GM19239 (cell line): ENCODE measurements at places on chromosomes 3 and 15.

DNA sequence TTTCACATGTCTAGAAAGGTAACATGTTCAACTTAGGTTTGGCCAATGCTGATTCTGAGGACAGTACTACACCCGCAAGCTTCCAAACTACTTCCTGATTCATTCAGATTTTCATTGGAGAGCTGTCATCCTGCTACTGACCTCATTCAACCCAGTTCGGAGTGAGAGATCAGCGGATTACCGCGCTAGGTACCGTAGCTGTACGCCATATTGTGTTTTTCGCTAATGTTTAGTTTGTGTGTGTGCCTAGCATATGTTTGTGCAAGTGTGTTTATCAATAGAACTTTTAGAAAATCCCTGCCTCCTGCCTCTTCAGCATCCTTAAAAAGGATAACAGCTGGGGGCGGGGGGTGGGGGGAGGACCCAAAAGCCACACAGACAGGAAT lies 1.1 kb downstream of the ZBTB20 start:
- DNase-seq, result no peak

DNA sequence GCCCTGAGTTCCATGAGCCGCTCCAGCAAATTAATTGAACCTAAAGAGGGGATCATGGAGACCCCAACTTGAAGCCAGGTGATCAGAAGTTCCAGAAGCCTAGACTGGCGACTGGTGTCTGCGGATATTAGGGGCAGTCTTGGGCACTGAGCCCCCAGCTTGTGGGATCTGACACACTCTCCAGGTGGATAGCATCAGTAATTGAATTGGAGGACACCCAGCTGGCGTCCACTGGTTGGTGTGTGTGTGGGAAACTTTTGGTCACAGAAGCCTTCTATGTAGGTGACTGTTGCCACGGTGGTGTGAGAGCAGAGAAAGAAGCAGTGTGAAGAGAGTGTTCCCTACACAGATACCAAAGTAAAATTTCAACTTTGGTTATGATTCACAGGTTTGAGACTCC lies 106.0 kb upstream of the ADPGK start:
- DNase-seq, result no peak

- DNase-seq, result no peak
Measured at GRCh38 chr3:13053420-13053819, 19.8 kb downstream of the IQSEC1 start.

DNA sequence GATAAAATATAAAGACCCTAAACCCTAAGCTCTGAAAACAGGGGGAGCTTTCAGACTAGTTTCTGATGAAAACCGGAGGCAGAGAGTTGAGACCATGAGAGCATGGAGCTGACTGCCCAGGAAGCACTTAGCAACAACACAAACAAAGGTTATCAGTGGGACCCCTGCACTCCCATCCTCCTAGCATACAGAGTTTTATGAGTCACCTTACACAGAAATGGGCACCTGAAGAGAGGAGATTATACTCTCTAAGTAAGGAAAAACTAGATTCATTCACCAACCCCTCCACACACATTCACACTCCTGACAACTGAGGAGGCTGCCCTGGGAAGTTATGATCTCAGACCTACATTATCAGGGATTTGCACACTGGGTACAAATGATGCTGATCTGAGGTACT lies 261.7 kb downstream of the ULK4 start:
- DNase-seq, result no peak

GRCh38 chr15:95292785-95293450 lies 1037.6 kb upstream of the NR2F2 start:
- DNase-seq, result no peak

DNA sequence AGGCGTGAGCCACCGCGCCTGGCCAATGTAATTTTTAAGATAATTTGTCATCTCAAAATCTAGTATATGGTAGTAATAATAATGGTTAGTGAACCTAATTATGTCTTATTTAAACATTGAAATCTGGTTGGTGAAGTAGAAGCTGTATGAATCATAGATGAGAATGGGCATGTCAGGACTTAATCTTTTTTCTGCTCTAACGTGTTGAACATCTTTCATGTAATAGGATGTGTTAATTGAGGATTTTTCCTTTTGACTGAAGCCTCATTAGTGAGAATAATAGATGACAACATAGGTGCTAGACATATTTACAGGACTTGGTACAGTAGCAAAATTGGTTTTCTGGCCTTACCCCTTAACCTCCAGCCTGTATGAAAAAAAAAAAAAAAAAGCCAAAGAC lies 835.6 kb downstream of the IGSF11 start:
- no peak for DNase-seq

GRCh38 chr3:10508235-10508618 lies 2.8 kb upstream of the ATP2B2 start:
- no peak for DNase-seq

GRCh38 chr3:172705170-172705569 lies 5.7 kb downstream of the NCEH1 start:
- DNase-seq, result no peak

DNA sequence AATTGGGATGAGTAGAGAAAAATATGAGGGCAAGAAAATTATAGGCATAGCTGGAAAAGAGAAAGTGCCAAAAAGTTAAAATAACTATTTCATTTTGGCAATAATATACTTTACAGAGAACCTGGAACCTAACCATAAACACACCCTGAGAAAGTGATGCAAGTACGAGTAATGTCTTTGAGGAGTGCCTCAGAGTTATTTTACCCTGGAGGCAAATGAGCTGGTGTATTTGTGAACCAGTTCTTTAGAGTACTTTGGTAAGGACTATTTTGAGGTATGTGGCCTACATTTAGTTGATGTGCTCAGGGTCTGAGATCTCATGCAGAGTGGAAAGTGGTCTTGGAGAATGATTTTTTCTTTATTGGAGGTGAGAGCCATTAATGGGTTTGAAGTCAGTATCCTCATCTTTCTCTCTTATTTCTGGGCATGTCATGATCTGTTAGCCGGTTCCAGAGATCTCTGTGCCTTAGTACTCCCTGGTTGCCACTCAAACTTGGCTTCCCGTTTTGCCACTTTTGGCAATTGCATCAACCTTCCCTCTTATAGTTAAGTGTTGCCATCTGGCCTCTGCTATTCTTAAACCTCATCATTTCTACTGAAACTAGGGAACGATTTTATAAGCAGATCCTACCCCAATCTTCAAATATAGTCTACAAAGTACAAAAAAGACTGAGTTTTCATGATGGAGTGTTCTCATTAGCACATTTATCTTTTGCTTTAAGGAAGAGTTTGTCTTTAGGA lies 145.7 kb downstream of the EPHA6 start:
- DNase-seq, result no peak

DNA sequence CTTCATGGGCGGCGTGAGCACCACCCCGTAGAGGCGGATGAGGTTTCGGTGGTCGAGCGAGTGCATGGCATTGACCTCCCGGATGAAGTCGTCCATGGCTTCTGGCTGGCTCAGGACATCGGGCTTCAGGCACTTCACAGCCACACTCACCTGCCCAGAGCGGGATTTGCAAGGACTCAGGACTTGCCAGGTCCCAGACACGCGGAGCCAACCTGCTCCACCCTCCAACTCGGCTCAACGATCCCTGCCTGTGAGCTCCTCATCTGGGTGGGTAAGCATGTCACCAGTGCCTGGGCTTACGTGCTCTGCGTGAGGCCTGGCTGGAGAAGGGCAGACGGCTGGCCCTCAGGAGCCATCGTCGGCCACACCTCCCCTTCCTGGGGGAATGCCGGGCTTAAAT lies 25.2 kb downstream of the TNK2 start:
- no peak for DNase-seq

DNA sequence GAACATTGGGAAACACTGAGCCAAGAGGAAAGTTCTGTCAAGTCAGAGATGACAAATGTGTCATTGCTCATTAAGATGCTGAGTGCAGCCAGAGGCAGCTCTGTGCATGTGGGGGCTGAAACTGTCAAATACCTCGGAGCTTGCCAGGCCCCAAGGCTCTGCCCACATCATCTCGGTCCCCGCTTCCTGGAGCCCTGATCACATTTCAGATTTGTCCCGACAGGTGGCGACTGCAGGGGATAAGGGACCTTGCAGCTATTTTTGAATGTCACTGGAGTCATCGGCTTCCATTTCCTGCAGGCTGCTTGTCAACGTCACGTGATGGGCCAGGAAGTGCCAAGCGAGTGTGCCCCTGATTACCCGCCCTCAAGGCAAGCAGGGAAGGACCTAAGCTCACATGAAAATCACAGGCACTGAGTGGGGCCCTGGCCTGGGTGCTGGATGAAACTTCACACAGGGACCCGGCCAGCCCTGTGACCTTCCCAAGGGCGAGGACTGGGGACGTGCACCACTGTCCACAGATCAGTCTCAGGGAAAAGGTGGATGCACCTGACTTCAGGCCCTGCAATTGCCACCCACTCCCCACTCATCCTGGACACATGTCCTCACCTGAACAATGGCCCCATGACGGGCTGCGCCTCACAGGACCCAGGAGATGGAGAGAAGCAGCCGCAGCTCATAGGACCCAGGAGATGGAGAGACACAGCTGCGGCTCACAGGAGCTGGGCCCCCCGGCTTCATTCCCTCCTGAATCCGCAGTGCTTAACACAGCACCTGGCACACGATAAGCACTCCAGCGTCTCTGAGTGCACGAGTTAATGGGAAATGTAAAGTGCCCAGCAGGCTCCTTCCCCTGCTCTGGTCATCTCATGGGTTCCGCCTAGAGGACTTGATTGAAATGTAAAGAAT lies 73.4 kb downstream of the NUP210 start:
- no peak for DNase-seq

DNA sequence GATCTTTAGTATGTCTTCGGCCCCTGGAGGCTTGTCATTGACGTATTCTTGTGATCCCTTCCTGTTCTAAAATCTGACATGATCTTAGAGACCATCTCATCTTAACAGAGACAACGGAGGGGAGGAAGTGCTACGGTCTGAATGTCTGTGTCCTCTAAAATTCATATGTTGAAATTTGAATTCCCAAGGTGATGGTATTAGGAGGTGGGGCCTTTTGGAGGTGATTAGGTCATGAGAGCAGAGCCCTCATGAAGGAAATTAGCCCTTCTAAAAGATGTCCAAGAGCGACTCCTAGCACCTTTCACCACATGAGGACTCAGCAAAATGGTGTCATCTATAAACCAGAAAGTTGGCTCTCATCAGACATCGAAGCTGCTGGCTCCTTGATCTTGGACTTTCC lies 233.2 kb upstream of the CMC1 start:
- no peak for DNase-seq

DNA sequence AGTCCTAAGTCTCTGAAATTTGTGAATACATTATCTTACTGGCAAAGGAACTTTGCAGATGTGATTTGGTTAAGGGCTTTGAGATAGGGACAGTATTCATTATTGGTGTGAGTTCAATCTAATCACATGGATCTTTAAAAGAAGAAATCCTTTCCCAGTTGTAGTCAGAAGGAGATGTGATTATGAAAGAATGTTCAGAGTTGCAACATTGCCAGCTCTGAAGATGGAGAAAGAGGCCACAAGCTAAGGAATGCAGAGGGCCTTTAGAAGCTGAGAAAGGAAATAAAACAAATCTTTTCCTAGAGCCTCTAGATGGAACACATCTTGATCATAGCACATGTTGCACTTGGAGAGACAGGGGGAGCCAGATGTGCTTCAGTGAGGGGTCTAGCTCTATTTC lies 27.7 kb upstream of the SIAH2 start:
- no peak for DNase-seq

- no peak for DNase-seq
Measured at GRCh38 chr3:176286476-176287085, 910.7 kb downstream of the TBL1XR1 start.

GRCh38 chr3:153138276-153139210 lies 23.5 kb upstream of the RAP2B start:
- no peak for DNase-seq

GRCh38 chr3:177598097-177598833 lies 401.0 kb upstream of the TBL1XR1 start:
- DNase-seq, result no peak

- DNase-seq, result no peak
Measured at GRCh38 chr3:67028001-67028784, 30.1 kb downstream of the KBTBD8 start.

GRCh38 chr3:108415661-108416060 lies 94.7 kb downstream of the MYH15 start:
- DNase-seq, result no peak

DNA sequence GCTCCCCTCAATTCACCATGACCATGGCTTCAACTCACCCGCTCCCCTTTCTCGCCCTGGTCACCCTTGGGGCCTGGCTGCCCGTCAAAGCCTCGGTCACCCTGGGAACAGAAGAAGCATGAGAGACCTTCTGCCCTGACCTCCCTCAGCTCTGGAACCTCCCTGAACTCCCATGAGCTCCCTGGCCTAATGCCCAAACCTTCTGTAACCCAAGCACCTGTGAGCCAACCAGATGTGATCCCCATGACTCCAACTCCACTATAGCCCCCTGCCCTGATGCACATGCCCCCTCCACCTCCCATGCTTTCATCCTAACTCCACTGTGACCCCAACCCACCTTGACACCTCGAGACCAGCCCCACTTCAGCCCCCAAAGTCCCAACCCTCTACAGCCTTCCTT lies 3.5 kb upstream of the UCN2 start:
- DNase-seq, result no peak

- no peak for DNase-seq
Measured at GRCh38 chr15:26628879-26629529, 143.9 kb downstream of the GABRB3 start.

GRCh38 chr3:156143136-156143535 lies 22.8 kb downstream of the KCNAB1 start:
- DNase-seq, result no peak

- no peak for DNase-seq
Measured at GRCh38 chr15:68786753-68787152, 33.9 kb downstream of the ANP32A start.

DNA sequence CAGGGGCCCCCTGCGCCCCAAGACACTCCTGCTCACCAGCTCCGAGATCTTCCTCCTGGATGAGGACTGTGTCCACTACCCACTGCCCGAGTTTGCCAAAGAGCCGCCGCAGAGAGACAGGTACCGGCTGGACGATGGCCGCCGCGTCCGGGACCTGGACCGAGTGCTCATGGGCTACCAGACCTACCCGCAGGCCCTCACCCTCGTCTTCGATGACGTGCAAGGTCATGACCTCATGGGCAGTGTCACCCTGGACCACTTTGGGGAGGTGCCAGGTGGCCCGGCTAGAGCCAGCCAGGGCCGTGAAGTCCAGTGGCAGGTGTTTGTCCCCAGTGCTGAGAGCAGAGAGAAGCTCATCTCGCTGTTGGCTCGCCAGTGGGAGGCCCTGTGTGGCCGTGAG lies 3.1 kb upstream of the STAB1 start:
- no peak for DNase-seq

- no peak for DNase-seq
Measured at GRCh38 chr3:116020495-116020894, 397.2 kb downstream of the GAP43 start.

- peak; percentile 62 for DNase-seq
Measured at GRCh38 chr15:71780115-71780976, 30.0 kb upstream of the NR2E3 start.

DNA sequence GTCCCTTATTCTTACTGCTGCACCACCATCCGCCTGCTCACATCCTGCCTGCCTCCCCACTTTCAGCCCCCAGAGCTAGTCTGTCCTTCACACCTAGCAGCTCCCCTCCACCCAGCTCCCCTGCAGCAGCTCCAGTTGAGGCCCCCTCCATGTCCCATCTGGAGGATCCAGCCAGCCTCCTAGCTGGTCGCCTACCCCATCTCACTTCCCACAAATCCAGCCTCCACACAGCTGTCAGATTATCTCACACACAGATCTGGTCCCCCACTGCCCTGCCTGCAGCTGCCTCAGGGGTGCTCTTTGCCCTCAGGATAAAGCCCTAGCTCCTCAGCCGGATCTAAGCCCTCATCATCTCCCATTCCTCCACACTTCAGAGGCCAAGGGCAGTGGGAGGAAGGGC lies 8.8 kb upstream of the SEMA7A start:
- DNase-seq, result no peak

- peak; percentile 6 for DNase-seq
Measured at GRCh38 chr15:58269455-58270414, 131.6 kb downstream of the AQP9 start.

GRCh38 chr3:48776854-48777253 lies 59.8 kb upstream of the IP6K2 start:
- DNase-seq, result no peak
